Stimulated activated CD4-positive, alpha-beta T cell treated with anti-CD3 and anti-CD28 coated beads, Interleukin-1b, Interleukin-23, amount 100 ng/mL, for 1 hour (primary cell): ENCODE measurements at places on chromosomes 2 and 18.

DNA sequence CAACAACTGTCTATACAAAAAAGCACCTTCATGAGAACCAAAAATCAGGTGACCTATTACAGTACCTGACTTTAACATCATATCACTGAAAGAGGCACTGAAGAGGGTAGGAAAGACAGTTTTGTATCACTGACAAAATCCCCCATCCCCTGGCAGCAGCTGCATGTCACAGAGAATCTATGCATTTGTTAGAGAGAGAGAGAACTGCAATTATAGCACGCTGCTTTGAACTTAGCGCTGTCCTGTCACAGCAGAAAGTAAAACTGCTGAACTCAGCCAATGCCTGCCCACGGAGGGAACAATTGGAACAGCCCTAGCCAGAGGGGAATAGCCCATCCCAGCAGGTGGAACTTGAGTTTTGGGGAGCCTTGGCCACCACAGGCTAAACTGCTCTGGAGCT lies 75.1 kb upstream of the NOL4 start:
- no peak for DNase-seq

DNA sequence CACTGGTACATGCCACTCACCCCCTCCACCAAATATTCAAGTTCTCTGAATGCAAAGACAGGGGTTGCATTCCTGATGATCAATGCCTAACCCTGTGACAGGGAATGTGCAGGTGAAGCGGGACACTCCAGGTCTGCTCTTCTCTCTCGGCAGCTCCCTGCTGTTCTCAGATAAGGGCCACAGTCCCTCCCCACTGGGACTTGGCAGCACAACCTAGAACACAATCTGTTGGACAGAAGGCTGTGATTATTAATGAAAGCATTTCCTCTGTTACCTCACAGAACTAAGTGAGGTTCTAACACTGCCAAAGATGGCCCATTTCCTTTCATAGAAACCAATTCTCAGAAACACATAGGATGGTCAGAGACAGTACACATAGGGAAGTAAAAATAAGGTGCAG lies 42.7 kb downstream of the VSNL1 start:
- no peak for DNase-seq

- no peak for DNase-seq
Observed at GRCh38 chr2:104812286-104812685, 41.6 kb upstream of the POU3F3 start.

DNA sequence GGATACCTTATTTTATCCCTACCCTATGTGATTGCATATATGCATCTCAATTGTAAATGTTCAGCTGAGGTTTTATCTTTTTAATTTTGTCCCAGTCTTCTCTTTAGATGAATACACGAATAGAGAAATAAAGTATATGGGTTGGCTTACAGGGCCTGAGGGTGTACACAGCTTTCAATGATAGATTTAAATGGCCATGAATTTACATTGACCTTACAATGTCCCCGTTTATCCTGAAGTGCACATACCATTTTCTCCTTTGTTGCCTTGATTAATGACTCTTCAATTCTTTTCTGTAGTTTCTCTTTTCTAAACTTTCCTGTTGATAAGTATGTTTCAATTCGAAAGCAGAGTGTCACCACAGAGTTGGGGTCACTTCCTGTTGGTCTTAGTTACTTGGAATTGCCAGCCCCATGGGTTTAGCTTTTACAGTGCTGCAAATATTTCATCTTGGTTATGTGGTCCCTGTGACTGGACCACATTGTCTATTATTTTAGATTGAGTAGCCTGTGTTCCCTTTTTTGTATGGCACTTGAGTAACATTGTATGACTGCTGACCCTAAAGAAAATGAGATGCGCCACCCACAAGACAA lies 1616.3 kb upstream of the ACVR2A start:
- no peak for DNase-seq

- DNase-seq = no peak
Observed at GRCh38 chr2:97918818-97919217, 76.9 kb downstream of the TMEM131 start.

DNA sequence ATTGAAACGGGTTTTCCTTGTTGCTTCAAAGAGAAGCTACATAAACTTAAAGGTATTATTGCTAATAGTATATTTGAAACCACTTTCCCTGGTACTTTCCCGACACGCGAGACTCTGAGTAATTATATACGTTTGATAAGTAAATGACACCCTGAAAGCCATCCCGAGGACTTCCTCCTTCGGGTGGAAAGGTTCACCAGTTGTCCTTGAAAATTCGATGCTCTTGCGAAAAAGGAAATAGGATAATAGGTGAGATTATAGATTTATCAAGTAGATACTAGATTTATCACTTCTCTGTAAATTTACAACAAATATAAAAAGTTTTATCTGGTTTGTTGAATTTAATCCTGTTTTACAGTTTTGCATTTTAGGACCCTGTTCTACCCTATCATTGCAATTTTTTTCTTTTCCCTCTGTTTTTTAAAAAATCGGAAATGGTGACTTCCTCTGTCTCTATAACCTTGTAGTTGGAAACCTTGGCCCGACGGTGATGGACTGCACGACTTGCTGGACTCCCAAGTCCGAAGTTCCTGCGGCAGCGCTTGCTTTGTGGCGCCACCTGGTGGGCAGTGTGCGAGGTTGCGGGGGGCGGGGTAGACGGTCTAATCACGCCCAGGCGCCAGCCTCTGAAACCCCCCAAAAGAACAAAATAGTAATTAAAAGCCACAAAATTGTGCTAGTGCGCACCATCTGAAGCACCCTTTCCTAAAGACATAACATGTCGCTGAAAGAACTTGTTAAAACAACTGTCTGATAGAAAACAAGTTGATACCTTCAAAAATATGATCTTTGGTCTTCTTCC lies 972 bp upstream of the DLX2 start:
- no peak for DNase-seq

GRCh38 chr18:59467497-59467896 lies 108.4 kb upstream of the LMAN1 start:
- no peak for DNase-seq

DNA sequence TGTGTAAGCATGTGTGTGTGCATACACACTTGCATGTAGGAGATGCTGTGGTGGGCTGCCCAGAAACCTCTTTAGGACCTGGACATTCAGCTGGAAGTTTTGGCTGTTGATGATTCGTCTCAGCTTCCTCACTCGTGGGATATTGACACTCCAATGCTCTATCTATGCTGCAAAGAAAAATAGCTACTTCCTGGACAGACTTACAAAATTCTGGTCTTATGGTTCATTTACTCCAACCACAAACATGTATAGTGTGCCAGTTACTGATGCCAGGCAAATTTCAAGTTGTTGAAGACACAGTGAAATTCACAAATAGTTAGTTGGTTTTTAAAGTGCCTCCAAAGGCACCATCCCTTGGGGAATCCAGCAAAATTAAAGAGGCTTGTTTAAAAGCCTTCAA lies 882.6 kb downstream of the CPS1 start:
- DNase-seq = no peak

DNA sequence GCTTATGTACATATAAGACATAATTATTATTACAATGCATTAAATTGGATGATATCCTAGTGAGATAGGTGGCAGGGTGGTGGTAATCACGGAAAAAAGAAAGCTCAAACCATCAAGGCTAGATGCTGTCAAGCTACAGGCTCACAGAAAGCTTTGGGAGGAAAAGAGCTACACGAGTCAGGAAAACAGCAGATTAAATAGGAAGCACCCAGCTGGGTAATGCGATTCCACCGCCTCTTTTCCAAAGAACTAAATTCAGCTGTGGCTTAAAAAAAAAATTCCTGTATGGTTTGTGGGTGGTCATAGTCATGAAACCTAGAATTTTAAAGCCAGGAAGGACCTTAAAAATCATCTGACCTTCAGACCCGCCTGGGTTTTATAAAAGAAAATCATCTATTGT lies 23.7 kb upstream of the PTPN4 start:
- DNase-seq = no peak

GRCh38 chr18:10935588-10935987 lies 213.8 kb downstream of the PIEZO2 start:
- no peak for DNase-seq

DNA sequence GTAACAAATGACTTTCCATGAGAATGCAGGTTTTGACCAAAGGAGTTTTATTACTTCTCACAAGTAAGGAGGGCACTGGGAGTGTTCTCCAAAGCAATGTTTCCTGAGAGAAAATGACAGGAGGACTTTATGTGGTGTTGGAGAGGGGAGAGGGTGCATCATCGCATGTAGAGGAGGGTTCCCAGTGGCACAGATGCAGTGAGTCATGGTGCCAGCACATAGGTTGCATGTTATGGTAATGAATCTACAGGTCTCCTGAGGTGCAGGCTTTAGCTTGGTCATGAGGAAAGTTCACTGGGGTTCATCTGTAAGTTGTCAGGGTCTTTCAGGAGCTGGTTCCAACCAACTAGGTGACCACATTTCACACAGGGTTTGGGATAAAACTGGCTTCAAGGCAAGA lies 30.4 kb downstream of the NAT8 start:
- DNase-seq = no peak

- no peak for DNase-seq
Observed at GRCh38 chr2:149226790-149227189, 103.6 kb upstream of the LYPD6 start.

DNA sequence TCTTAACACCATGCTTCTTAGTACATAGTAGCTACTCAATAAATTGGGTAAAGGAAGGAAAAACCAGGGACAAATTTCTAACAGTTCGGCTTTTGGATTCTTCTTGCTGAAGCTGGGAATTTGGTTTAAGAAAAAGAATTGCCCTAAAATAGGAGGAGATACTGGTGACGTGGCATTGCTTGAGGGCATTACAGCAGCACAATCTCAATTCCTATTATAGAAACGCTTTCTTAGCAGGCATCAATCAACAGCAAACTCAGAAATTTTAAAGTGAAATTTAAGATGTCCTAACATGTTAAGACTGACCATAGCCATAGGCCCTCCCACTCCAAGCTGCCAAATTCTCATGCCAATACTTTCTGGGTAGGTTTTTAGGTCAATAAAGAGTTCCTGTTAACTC lies 169.5 kb downstream of the SRBD1 start:
- DNase-seq = no peak

DNA sequence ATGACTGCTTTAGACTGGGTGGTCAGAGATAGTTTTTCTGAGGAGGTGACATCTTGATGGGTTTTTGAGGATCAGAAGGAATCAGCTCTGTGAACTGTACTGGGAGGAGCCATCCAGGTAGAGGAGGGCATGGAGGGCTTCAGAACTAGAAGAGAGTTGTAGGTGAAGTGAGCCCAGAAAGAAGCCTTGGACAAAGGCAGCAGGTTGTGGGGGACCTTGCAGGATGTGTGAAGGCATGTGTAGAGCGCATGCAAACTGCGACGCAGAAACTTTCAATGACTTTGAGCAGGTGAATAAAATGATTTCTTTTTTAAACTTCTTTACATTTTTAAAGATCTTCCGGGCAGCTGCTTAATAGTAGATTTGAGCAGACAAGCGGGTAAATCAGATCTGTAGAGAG lies 83.9 kb upstream of the SIX2 start:
- DNase-seq = no peak

GRCh38 chr2:232377319-232377718 lies 1.2 kb upstream of the ALPP start:
- DNase-seq = no peak

- DNase-seq = no peak
Observed at GRCh38 chr18:75249175-75249518, 38.5 kb downstream of the TSHZ1 start.

GRCh38 chr2:27263287-27264252 lies 723 bp upstream of the SLC30A3 start:
- DNase-seq = no peak

- DNase-seq = no peak
Observed at GRCh38 chr2:105708697-105709096, 36.0 kb upstream of the NCK2 start.

- DNase-seq = no peak
Observed at GRCh38 chr2:105497094-105497493, 98.2 kb upstream of the FHL2 start.

GRCh38 chr2:9445089-9445488 lies 21.6 kb downstream of the CPSF3 start:
- no peak for DNase-seq

- no peak for DNase-seq
Observed at GRCh38 chr2:171529914-171530313, 7.6 kb downstream of the CYBRD1 start.

- no peak for DNase-seq
Observed at GRCh38 chr2:8606226-8606625, 75.6 kb upstream of the ID2 start.

- DNase-seq = no peak
Observed at GRCh38 chr18:77851802-77852201, 602.2 kb downstream of the GALR1 start.

DNA sequence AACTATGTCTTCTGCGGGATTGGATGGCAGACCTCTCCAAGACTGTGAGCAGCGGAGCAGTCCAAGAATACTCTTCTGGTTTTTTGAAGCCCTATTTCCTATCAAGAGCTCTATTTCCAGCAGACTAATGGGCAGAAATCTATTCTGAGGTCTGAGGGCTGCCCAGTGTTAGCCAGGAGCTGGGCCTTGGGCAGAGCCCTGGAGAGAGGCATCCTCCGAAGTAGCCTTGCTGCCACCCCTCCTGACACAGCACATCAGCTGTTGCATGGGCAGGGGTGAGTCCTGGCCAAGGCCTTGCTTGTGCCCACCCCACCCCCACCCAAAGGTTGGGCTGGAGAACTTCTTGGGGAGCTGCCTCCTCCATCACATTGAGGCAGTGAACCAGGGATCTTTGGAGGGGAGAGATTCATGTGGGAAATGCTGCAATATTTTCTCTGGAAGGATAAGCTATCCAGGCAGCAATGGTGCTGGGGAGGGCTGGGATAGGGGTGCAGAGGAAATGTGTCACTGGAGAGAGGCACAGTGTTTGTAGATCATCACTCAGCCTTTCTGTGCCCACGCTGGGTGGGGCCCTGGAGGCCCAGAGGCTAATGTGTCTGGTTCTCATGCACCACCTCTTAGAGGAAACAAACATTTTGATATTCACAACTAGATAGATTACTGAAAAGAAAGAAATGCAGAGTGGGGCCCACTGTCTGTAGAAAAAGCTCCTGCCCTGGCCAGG lies 104.7 kb downstream of the VSNL1 start:
- DNase-seq = no peak

DNA sequence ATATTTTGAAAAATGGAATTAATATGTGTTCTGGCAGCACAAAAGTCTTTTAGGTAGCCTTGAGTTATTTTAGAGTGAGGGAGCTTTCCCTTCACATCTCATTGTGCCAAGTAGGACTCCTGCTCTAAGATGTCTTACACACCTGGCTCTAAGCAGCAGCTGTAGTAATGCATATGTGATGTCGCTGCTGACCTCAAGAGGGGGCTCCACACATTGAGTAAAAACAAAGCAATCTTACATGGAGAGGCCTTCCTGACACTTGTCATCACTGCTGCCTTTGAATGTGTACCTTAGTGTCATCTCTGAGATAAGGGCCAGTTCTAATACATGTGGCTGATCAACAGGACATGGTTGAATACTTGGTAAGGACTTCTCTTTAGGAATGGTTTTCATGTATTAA lies 75.8 kb downstream of the ACTR3 start:
- DNase-seq = no peak

- no peak for DNase-seq
Observed at GRCh38 chr18:24534271-24534670, 73.8 kb downstream of the HRH4 start.
